Endothelial cell of coronary artery (primary cell): ENCODE measurements at places on chromosomes 1 and 21. TPM values are rescaled to one million over a fixed set of nuclear protein-coding genes. Genes with fewer than 3 reads are reported as not detected.

The GPR52 gene
- total RNA-seq, result 0.54 and 1.6 TPM in 2 replicates

The PTAFR gene
- 0.09 and 0.18 TPM in 2 replicates for total RNA-seq

The PPCS gene
- 19.3 and 23.9 TPM in 2 replicates for total RNA-seq

The MSH4 gene
- 0.18 and 0.28 TPM in 2 replicates for total RNA-seq

The SLC1A7 gene
- 0.09 TPM in 1 of 2 replicates, not detected in the other for total RNA-seq

The CYP4A11 gene
- total RNA-seq, result not detected in 2 replicates

The KRTAP19-3 gene
- total RNA-seq, result not detected in 2 replicates

The RNPC3 gene
- 4.0 TPM in 2 replicates for total RNA-seq

The MAP3K21 gene
- 0.27 and 0.38 TPM in 2 replicates for total RNA-seq

The ZNF697 gene
- total RNA-seq, result 19.3 and 19.7 TPM in 2 replicates

The IRF6 gene
- total RNA-seq, result 3.0 and 7.9 TPM in 2 replicates

The GPR137B gene
- 5.2 and 7.3 TPM in 2 replicates for total RNA-seq

The KCNH1 gene
- not detected in 2 replicates for total RNA-seq

The VAV3 gene
- total RNA-seq, result 0.27 and 0.38 TPM in 2 replicates

The TNFRSF25 gene
- 12.5 and 16.4 TPM in 2 replicates for total RNA-seq

The PPM1J gene
- total RNA-seq, result 0.63 and 0.85 TPM in 2 replicates

The HES2 gene
- total RNA-seq, result 14.2 and 26.6 TPM in 2 replicates

The KCNK1 gene
- 0.19 and 0.45 TPM in 2 replicates for total RNA-seq

The CRNN gene
- total RNA-seq, result not detected in 2 replicates

The RUNX3 gene
- total RNA-seq, result under 0.01 TPM in 1 of 2 replicates, not detected in the other

The UBXN11 gene
- 3.1 and 4.8 TPM in 2 replicates for total RNA-seq

The SLC25A34 gene
- 0.18 and 0.38 TPM in 2 replicates for total RNA-seq

The SPATA21 gene
- not detected in 2 replicates for total RNA-seq

The TACSTD2 gene
- total RNA-seq, result 0.18 and 13.5 TPM in 2 replicates

The CLCA1 gene
- not detected in 2 replicates for total RNA-seq

The ACKR1 gene
- total RNA-seq, result 0.18 and 0.75 TPM in 2 replicates

The TNFRSF18 gene
- 0.28 TPM in 1 of 2 replicates, not detected in the other for total RNA-seq

The LDLRAD1 gene
- not detected in 2 replicates for total RNA-seq

The OR2L2 gene
- not detected in 2 replicates for total RNA-seq

The CYP4A22 gene
- not detected in 2 replicates for total RNA-seq

The CFHR5 gene
- total RNA-seq, result not detected in 2 replicates

The PIK3CD gene
- total RNA-seq, result 3.6 and 4.0 TPM in 2 replicates

The ZBTB8A gene
- total RNA-seq, result 6.2 and 6.3 TPM in 2 replicates

The CAPN9 gene
- total RNA-seq, result not detected in 2 replicates

The KRTAP27-1 gene
- not detected in 2 replicates for total RNA-seq

The KRTAP12-2 gene
- total RNA-seq, result not detected in 2 replicates

The IFI44L gene
- total RNA-seq, result 1.2 and 4.5 TPM in 2 replicates

The REN gene
- total RNA-seq, result not detected in 2 replicates

The RIMKLA gene
- under 0.01 TPM in 2 replicates for total RNA-seq

The RYR2 gene
- under 0.01 TPM in 1 of 2 replicates, not detected in the other for total RNA-seq

The ASPM gene
- total RNA-seq, result 12.6 and 32.9 TPM in 2 replicates
